Naive thymus-derived CD4-positive, alpha-beta T cell (primary cell): ENCODE measurements at places on chromosomes 5 and 9. TPM values are rescaled to one million over a fixed set of nuclear protein-coding genes. Genes with fewer than 3 reads are reported as not detected.

DNA sequence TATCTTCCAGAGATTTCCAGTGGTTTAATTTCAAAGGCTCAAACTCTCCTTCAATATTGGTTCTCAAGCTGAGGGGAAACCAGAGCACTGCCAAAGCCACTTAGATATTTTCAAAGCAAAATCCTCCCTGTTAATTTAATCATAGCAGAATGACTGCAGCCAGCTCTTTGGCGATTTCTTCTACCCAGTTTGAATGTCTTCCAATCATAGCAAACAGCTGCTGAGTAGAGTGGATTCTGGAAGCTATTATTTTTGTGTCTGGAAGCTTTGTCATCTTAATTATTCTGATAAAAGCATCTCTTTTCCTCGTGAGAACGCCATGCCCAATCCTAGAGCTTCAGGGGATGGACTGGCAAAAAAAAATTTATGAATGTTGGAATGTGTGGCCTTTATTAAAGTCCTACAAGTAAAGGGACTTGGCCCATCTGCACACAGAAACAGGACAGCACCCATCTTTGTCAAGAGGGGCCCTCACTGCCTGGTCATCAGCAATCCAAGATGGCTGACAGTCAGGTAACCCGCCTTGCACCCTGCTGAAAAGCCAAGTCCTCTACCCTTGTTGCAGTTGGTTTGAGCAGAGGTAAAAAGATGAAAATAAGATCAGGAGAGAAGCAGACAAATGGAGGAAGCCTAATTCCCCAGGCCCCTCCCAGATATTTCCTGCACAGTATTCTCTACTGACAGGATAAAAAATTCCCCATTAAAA lies 125.1 kb downstream of the SUSD1 start:
- DNase-seq: no peak

GRCh38 chr9:134965411-134965810 lies 47.7 kb upstream of the FCN1 start:
- DNase-seq: no peak

PAX5 gene
- polyA plus RNA-seq: not detected

GRCh38 chr5:2131196-2131595 lies 248.5 kb upstream of the IRX4 start:
- DNase-seq: no peak

GRCh38 chr5:61319388-61320146 lies 12.5 kb upstream of the ZSWIM6 start:
- no peak for DNase-seq
